ENCODE measurements at places on chromosomes 1 and 21.
A peak's percentile ranks its signal among the peaks of the same experiment; 100 is the strongest.

GRCh38 chr21:46112725-46113215 lies 14.9 kb downstream of the COL6A2 start:
- no peak overlapping the region for H3K27ac ChIP-seq
- peaks cover under 1% of the 10 kb centered on the region for H3K4me1 ChIP-seq
- peaks cover 2% of the 10 kb centered on the region for H3K27me3 ChIP-seq
- no peak for DNase-seq
- H3K4me3 ChIP-seq = no peak overlapping the region
- peaks cover 46% of the 10 kb centered on the region for H3K36me3 ChIP-seq

- no peak for DNase-seq
- no peaks in the 10 kb centered on the region for H3K27me3 ChIP-seq
- H3K27ac ChIP-seq = no peak overlapping the region
- no peaks in the 10 kb centered on the region for H3K4me1 ChIP-seq
- no peak overlapping the region for H3K4me3 ChIP-seq
- H3K36me3 ChIP-seq = no peaks in the 10 kb centered on the region
These were observed 31.3 kb downstream of the SLC30A1 start for GRCh38 chr1:211547710-211548109.

DNA sequence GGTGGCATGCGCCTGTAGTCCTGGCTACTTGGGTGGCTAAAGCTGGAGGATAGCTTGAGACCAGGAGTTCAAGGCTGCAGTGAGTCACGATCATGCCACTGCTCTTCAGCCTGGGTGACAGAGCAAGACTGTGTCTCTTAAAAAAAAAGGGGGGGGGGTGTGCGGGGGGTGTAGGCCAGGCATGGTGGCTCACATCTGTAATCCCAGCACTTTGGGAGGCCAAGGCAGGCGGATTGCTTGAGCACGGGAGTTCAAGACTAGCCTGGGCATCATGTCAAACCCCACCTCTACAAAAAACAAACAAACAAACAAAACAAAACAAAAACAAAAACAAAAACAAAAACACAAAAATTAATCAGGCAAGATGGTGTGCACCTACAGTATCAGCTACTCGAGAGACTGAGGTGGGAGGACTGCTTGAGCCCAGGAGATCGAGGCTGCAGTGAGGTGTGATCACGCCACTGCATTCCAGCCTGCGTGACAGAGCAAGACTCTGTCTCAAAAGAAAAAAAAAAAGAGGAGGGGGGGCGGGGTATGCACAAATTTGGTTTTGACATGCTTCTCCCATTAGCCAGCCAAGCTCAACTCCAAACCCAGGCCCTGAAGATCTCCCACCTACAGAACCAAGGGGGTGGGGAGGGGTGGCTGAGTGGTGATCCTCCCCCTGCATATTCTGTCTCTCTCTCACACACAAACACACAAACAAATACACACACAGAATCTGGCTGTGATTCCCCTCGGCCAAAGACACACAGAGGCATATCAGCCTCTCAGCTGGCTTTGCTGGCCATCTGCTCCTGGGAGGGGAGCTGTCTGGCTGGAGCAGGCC lies 3.1 kb downstream of the PTAFR start:
- H3K36me3 ChIP-seq = no peaks in the 10 kb centered on the region
- H3K4me3 ChIP-seq = no peak overlapping the region
- peak overlapping the region; percentile 86 for H3K27ac ChIP-seq
- H3K27me3 ChIP-seq = no peaks in the 10 kb centered on the region

- H3K27me3 ChIP-seq = peaks cover 28% of the 10 kb centered on the region
- H3K27ac ChIP-seq = no peak within 1 kb of the TSS
- H3K36me3 ChIP-seq = no peaks in the 10 kb centered on the region
- no peak for DNase-seq
These were observed at the start of gene CD160 for GRCh38 chr1:145719230-145720079. TSS of gene CD160 (plus strand) at chr1:145719499. CDS start at chr1:145728328, 8,829 bp downstream.

GRCh38 chr1:152880907-152881306 lies 2.8 kb downstream of the SMCP start:
- H3K27me3 ChIP-seq = no peaks in the 10 kb centered on the region
- DNase-seq = no peak
- no peak overlapping the region for H3K4me3 ChIP-seq
- no peaks in the 10 kb centered on the region for H3K4me1 ChIP-seq
- H3K27ac ChIP-seq = no peak overlapping the region
- peaks cover 3% of the 10 kb centered on the region for H3K36me3 ChIP-seq

DNA sequence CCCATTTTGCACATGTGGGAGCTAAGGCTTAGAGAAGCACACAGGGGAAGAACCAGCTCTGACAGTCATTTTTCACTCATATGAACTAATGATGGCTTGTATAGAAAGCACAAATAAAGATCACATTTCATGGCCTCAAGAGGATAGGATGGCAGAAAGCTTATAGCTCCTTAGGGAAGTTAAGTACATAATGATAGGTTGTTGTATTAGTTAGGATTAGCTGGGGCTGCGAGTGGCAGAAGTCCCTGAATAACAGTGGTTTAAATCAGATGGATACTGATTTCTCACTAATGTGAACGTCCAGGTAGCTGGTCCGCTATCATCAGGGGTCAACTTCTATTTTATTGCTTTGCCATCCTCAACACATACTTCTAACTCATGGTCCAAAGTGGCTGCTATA lies 284.0 kb downstream of the RPS6KC1 start:
- 0 out of 2 replicates have a peak, but pooled peaks cover under 1% of the 10 kb centered on the region for H3K4me1 ChIP-seq
- H3K4me3 ChIP-seq = no peak overlapping the region
